ENCODE measurements at places on chromosomes 4 and X. TPM values are rescaled to one million over a fixed set of nuclear protein-coding genes. Genes with fewer than 3 reads are reported as not detected.

Gene TNIP3
- total RNA-seq: 0.43 TPM

Gene RBM46
- not detected for total RNA-seq

Gene TBX22
- total RNA-seq: not detected

Gene DCUN1D4
- 10.5 TPM for total RNA-seq

Gene TMLHE
- total RNA-seq: 10.7 TPM

Gene FMR1NB
- total RNA-seq: not detected

Gene MAGEA3
- total RNA-seq: 3.9 TPM

Gene HERC5
- 4.3 TPM for total RNA-seq

Gene TMSB15C
- total RNA-seq: 0.22 TPM

Gene SULT1B1
- total RNA-seq: not detected

Gene HTN1
- not detected for total RNA-seq

Gene TCP11X2
- not detected for total RNA-seq

Gene CLCN4
- 4.0 TPM for total RNA-seq

Gene RNF150
- total RNA-seq: 0.20 TPM

Gene ATOH1
- not detected for total RNA-seq

Gene NDST3
- total RNA-seq: not detected

Gene RIPPLY1
- total RNA-seq: not detected

Gene IBSP
- total RNA-seq: not detected

Gene ZNF157
- total RNA-seq: not detected

Gene STPG2
- not detected for total RNA-seq

Gene SPANXD
- total RNA-seq: not detected
